ENCODE measurements at places on chromosomes 4 and X.

DNA sequence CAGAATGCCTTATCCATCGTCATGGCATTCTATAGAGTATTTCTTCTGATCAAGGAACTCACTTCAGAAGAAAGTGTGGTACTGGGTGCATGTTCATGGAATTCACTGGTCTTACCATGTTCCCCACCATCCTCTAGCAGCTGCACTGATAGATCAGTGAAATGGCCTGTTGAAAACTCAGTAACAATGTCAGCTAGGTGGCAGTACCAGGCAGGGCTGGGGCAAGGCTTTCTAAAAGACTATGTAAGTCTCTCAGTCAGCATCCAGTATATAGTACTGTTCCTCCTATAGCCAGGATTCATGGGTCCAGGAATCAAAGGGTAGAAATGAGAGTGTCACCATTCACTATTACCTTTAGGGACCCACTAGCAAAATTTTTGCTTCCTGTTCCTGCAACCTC lies 15.8 kb upstream of the LDB2 start:
- DNase-seq, result no peak

DNA sequence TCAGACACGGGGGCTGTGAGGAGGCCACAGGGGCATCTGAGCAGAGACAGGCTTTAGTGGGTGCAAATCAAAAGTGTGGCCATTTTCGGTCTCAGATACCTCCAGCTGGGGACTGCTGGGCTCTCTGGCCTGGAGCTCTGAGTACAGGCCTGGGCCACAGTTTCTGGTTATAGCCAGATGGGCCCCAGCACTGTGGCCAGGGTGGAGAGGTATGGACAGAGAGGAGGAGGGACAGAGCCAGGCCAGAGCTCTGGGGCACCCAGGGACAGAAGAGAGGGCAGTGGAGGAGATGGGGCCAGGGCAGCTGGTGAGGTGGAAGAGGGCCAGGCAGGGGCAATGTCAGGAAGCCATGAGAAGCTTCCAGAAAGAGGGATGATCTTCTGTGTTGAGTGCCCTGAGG lies 20.1 kb downstream of the CCNQ start:
- DNase-seq, result no peak

- DNase-seq, result no peak
These were observed 25.6 kb upstream of the TADA2B start for GRCh38 chr4:7017446-7018048.

DNA sequence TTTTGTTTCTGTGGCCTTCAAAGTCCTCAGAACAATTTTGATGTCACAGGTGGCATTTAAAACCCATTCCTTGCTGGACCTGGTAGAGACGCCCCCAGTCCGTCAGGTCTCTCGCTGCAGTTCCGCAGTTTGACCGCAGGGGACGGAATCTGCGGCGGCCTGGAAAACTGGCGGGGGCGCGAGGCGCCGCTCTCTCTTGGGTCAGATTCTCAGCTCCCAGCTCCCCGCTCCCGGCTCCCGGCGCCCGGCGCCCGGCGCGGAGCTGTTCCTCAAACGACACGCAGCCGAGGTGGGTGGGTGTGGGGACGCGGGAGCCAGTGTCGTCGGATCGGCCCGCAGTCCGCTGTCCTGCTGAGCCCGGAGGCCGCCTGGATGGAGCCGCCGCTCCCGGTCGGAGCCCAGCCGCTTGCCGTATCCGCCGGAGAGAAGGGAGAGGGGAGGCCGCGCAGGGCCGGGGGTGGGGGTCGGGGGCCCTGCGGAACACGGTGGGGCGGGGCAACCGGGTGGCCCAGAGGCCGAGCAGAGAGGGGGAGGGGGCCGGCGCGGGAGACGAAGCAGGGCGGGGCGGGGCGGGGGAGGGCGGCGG lies at the start of gene OCRL:
OCRL (plus strand) TSS at position 192 of the 586 bp plus-strand sequence; CDS start at position 373, 181 bp downstream.
- DNase-seq, result peak; percentile 46

GRCh38 chrX:30910124-30910860 lies 21.2 kb upstream of the TAB3 start:
- DNase-seq, result no peak

- DNase-seq, result no peak
These were observed 37.6 kb downstream of the MAGED4B start for GRCh38 chrX:52031371-52031770.

DNA sequence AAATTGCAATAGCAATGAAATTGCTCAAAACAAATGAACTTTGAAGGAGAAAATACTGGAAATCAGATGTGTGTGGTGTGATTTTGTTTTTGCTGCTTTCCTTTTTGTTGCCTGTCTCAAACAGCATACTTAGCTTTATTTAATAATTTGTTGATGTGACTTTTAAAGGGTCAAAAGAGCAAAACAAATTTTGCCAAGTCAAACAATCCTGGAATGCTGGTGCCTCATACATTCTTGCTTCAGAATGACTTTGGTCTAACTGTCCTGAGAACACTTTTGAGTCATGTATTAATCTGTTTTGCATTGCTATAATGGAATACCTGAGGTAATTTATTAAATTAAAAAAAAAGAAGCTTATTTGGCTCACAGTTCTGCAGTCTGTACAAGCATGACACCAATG lies 3.4 kb downstream of the PF4V1 start:
- no peak for DNase-seq

- no peak for DNase-seq
These were observed 4.7 kb upstream of the ZXDB start for GRCh38 chrX:57587062-57587461.

GRCh38 chr4:140568507-140569306 lies at the start of gene UCP1:
Gene UCP1, minus strand, starts transcription at chr4:140568961. Its CDS starts 232 bp downstream, at chr4:140568729.
- no peak for DNase-seq

- DNase-seq, result no peak
These were observed 143.3 kb downstream of the BANK1 start for GRCh38 chr4:101933855-101934254.

DNA sequence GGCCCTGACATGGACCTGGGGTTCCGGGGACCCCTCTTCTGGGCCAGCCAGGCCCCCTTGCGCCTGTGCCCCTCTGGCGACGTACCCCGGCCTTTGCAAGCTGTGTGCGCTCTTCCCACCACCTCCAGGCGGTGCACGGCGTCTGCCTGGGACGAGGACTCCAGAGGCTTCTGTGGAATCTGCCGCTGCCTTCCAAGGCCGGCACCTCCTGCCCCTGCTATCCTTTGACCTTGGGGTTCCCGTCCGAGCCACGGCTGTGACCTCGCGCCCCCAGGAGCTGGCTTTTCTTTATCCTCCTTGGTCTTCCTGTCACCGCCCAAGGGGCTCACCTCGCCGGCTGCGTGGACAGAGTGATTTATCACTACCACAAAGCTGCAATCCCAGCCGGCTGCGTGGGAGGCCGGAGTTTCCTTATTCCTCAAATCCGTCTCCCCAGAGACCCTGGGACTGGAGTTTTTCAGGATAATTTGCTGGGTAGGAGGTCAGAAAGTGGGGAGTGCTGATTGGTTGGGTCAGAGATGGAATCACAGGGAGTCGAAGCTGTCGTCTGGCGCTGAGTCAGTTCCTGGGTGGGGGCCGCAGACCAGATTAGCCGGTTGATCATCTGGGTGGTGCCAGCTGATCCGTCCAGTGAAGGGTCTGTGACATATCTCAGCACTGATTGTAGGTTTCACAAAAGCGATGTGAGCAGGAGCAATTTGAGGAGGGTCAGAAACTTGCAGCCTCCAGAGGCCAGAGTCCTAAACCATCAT lies 19.8 kb upstream of the PLCXD1 start:
- no peak for DNase-seq

- peak; percentile 40 for DNase-seq
These were observed at the start of gene MSN for GRCh38 chrX:65667503-65668376. Gene MSN, plus strand, starts transcription at chrX:65667654. Its CDS starts 188 bp downstream, at chrX:65667842.

- no peak for DNase-seq
These were observed 449.7 kb downstream of the PCDH7 start for GRCh38 chr4:31169846-31170245.

GRCh38 chr4:165489786-165490185 lies 111.0 kb downstream of the CPE start:
- no peak for DNase-seq

DNA sequence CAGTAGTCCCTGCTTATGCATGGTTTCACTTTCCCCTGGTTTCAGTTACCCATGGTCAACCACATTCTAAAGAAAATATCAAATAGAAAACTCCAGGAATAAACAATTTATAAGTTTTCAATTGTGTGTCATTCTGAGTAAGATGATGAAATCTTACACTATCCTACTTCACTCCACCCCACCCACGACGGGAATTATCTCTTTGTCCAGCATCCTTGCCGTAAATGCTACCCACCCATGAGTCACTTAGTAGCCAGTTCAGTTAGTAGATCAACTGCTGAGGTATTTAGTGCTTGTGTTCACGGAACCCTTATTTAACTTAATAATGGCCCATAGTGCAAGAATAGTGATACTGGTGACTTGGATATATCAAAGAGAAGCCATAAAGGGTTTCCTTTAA lies 91.4 kb downstream of the KLHL13 start:
- DNase-seq, result no peak

DNA sequence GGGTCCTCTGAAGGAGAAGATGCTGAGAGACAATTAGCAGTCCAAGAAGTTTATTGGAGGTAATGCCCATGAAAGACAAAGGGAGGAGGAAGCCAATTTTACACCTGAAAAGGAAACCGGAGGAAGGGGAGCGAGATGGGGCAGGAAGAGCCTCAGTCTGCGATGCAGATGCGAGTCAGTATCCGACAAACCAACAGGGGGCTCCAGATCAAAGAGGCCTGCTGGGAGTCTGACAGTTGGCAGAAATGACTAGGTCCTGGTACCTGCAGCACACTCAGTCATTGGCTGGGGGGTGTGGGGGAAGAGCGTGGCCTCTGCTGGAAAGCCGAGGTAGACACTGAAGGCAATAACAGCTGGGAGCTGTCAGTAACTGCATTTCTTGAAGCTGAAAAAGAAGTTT lies 231.1 kb upstream of the CENPE start:
- peak; percentile 1 for DNase-seq

DNA sequence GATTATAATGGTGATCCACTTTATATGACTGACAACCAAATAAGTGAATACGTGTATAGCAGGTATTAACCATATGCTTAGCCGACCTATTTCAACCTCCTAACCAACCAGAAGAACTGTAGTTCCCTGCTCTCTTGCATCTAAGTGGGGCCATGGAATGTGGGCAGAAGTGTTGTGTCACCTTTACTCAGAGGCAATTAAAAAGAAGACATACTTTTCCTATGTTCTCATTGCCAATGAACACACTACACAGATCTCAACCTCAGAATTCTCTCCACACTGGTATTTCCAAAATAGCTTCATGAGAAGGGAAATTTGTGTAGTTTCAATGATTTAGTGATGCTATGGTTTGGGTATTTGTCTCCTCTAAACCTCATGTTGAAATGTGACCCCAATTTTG lies 3.2 kb upstream of the NFKB1 start:
- DNase-seq, result no peak

- DNase-seq, result no peak
These were observed 776 bp upstream of the SOWAHD start for GRCh38 chrX:119757646-119757978.

DNA sequence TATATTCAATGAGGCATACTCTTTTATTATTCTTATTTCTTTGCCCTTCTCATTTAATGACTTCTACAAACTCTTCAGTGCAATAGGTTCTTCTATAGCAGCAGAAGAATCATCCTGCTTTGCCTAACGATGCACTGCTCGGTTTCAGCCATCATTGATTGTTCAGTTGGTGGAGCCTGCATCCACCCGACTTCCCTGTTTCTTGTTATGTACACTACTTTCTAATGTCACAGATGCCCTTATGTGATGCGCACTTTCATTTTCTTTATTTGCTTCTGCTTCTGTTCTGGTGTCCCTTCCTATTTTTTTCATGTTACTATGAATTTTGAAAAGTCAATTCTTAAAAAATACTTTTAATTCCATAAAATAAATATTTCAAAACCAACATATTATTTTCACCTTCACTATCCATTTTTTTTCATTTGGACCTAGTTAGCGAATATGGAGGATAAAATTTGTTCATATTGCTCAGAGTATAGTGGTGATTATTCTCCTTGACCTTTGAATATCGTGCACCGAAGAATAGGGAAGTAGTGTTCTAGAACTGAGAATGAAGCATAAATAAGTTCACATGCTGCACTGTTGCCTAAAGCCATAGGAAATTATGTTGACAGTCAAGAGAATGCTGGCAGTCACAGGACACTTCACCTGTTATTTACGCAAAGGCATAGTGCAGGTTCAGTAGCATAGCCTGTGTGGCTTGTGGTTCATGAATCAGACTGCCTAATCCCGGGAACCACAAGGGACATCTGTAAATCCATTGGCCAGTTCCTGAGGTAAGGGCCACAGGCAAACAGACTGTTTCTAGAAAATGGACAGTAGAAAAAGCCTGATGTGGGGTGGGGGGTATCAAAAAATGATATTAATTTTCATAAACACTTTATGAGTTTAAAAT lies 21.3 kb upstream of the SFRP2 start:
- DNase-seq, result no peak

GRCh38 chrX:20181598-20182329 lies 40.1 kb upstream of the EIF1AX start:
- no peak for DNase-seq

GRCh38 chr4:41136456-41136855 lies 77.9 kb downstream of the APBB2 start:
- no peak for DNase-seq

DNA sequence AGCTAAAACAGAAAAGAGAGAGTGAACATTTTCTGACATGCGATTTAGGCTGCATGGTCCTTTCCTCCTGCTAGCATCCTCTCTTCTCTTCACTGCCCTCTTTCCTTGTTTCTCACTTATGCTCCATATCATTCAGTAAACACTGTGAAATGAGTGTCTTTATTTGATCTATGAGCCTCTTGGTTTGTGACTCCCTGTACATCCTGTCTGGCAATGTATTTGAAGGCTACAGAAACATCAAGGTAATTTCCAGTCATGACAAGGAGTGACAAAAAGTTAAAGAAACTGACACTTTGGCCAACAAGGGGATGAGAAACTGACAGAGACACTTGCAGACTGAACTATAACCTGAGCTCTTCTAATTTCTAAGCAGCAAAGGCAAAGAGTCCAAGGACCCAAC lies 8.7 kb downstream of the FTHL17 start:
- DNase-seq, result no peak

- peak; percentile 13 for DNase-seq
These were observed at the start of gene ZC4H2 for GRCh38 chrX:64975989-64976672. Gene ZC4H2, minus strand, starts transcription at chrX:64976450. Its CDS starts 73 bp downstream, at chrX:64976377.

DNA sequence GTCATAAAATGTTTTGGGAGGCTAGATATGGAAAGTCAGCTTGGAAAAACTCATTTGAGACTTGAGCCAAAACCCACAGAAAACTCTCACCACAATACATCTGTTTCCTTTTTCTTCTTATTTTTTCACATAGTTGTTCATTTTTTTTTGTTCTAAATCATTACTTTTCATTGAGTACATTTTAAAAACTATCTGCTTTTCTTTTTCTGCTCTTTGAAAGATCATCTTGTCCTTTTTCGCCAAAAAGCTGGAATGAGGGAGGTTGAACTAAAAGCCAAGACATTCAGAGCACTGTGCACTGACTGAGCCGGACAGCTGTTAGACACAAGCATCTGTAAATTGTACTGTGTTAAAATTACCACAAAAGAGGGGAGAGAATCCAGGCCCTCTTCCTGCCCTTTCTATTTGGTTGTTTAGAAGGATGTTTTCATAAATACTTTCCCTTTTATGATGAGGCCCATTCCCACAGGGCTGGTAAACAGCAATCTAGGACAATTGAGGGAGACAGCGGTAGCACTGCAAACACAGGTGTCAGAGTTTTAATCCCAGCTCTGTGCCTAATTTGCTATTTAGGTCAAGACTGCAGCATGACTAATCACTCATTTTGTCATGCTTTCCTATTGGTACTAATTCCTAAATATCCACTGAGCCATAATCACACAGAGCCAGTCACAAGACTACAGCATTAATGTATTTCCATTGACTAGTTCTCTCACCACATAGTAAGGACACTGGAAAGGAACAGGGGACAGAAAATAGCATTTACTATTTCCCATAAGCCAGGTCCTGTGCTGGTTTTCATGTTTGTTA lies 7.3 kb upstream of the RNF150 start:
- DNase-seq, result no peak
